ENCODE measurements at places on chromosomes 6 and 20.
A peak's percentile ranks its signal among the peaks of the same experiment; 100 is the strongest.

DNA sequence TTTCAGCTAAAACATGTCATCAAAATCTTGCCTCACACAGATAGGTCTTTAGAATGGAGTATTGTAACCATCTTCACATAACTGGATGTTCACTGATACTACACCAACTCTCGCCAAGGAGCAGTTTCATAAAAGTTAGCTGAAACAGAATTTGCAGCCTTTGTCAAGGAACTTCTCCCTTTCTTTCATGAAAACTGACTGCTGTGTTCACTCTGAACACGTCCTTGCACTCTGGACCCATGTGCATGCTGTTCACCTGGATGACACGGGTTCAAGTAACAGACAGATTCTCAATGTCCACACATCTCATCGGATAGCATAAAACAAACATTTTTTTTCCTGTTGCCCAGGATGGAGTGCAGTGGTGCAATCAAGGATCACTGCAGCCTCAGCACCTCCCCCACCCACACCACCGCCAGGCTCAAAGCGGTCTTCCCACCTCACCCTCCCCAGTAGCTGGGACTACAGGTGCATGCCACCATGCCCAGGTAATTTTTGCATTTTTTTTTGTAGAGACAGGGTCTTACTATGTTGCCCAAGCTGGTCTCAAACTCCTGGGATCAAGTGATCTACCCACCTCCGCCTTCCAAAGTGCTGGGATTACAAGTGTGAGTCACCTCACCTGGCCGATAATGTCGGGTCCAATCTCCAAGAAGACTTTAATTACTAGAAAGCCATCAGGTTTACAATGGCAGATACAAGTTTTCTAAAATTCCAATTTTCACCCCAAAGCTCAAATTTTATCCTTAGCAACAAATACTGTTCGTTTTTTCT is 9.4 kb downstream of the DIDO1 start:
- DNase-seq = no peak

GRCh38 chr6:135498185-135498841 is 773 bp upstream of the AHI1 start:
- peak; percentile 64 for DNase-seq

DNA sequence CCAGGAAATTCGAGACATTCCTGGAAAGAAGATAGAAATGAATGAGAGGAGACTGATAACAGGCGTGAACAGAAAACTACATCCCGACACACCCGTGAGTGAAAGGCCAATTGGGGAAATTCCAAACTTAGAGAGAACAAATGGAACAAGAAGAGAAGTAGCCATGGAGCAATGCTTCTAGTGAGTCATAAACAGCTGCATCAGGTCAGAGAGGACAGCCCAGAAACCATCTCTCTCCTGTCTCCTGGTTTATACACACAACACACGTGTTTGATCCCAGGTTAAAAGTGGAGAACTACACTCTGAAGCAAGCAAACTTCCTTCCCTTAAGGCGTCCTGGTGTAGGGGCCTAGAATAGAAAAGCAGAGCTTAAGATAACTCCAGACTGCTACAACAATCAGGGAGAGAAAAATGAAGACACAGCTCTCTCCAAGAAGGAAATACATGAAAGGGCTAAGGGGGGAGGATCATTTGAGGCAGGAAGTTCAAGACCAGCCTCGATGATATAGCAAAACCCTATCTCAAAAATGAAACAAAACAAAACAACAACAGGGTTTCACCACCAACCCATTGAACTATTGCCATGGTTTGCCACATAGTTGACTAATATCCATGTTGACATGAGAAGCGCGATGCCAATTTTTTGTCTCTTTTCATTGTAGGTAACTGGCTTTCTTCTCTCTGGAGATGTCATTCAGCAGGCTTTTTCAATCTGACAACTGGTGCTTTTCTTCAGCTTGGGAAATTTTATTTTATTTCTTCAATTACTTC is 26.9 kb downstream of the NRN1 start:
- DNase-seq = no peak

DNA sequence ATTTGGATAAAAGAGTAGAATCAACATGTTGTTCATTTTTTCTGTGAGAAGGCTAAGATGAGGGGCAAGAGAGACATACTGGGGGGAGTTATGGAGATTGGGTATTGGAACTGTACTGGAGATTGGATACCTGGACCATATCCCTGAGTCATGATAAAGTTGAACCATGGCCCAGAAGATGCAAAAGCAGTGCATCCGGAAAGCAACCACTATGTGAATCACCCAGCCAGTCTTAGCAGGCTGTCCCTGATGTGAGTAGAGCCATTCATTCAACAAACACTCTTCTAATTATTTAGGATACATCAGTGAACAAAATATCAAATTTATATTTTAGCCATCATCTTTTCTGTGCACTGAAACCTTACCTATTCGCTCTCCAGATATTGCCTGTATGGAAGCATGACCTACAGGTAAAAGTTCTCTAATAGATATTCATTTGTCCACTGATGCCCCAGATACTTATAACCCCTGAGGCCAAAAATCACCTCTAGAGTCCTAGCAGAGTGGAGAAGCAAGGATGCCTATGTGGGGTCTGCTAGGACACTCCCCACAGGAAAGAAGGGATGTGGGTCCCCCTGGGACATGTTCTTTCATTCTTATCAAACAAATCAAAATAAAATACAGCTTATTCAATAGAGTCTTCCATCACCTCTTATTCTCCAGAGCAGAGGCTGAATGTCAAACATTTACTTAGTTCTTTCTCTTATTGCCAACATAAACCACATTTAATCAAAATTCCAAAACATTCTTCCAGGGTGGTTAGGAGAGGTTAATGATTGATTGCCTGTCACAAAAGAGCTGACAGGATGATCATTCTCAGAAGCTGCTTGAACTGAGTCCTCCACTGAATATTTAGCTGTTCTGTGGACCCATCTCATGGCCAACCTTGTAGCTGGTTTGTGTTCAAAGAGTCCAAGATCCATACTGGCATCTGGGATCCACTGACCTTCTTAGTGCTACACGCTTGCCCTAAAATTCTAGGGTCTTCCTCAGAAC is 37.0 kb upstream of the PKHD1 start:
- DNase-seq = no peak

DNA sequence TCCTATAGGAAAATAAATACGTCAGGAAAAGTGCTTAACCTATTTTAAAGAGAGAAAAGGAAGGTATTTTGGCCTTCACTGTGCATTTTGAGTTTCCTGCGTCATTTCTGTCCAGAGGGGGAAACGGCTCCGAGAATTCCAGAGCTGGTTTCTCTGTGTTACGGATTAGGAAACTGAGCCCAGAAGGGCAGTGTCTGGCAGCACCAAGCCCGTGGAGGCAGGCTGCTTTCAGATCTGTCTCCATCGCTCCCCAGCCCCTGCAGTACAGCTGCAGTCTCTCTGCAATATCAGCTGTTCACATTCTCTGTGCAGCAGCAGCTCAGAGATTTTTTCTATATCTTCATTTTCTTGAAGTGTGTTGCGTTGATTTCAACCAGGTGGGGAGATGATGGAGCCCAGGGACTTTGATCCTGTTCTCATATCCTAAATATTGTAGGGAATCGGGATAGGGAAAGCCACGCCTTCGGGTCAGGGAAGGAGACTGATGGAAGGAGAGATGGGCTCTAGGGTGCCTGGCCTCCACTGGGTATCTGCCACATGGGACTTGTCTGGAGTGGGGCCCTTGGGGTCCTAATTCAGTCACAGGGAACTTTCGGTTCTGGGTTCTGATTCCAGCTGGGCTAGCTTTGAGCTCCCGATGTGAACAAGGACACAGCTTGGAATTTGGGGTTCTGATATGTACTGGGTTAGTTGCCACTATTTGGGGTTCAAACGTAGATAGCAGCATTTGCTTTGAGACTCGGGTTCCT is 2.8 kb downstream of the ANKRD60 start:
- DNase-seq = no peak

DNA sequence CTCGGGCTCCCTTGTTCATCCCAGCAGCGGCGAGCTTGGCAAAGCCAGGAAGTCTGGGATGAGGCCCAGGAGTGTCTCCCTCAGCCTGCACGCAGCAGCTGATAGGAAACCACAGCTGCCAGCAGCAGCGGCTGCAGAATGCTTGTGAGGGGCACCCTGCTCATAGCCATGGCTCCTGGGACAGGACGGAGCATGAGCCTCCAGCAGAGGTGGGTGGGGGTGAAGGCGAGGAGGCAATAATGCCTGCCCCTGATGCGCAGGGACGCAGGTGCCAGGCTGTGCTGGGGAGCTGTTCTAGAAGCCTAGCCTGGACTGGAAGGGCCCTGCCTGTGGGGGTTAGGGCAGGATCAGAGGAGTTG is 157.9 kb downstream of the CD83 start:
- DNase-seq = no peak

DNA sequence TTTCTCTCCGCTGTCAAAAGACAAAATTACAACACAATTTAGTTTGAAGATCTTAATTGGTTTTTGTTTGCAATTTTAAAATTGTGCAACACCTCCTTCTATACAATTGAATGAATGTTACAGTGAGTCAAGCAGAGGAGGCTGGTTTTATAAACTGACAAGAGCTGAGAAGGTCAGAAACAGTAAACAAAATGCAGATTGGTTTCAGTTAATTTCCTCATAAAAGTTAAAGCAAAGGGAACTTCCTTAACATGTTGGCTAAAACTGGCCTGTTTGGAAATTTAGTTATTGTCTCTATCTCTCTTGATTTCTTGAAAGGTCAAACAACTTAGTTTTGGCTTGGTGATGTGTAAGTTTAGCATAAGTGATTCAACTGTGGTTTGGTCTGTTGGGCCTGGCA is 22.2 kb downstream of the KHDC1L start:
- DNase-seq = no peak

DNA sequence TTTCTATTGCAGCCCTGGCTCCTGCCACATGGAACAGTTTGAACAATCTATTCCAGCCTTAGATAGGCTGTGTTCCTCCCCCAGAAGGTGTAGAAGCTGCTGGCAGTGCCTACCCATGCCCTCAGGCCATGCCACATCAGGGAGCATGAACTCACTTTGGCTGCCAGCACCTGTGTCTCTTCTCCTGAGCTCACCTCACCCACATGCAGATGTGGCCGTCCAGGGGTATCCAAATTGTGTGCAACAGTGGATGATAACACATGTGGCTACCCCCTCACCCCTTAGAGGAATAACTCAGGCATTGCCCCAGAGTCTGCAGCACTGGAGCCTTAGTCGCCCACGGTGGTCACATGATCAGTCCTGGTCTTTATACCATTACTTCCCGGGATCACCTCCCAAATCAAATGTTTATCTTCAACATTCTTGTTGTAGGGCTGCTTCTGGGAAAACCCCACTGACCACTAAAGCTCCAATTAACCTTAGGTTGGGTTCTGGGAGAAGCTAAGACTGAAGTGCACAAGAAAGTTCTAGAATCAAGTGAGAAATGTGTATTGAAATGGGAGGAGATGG is 110.4 kb downstream of the BANF2 start:
- DNase-seq = no peak

- DNase-seq = no peak
These were observed 44.5 kb upstream of the STXBP5 start for GRCh38 chr6:147159536-147160374.

DNA sequence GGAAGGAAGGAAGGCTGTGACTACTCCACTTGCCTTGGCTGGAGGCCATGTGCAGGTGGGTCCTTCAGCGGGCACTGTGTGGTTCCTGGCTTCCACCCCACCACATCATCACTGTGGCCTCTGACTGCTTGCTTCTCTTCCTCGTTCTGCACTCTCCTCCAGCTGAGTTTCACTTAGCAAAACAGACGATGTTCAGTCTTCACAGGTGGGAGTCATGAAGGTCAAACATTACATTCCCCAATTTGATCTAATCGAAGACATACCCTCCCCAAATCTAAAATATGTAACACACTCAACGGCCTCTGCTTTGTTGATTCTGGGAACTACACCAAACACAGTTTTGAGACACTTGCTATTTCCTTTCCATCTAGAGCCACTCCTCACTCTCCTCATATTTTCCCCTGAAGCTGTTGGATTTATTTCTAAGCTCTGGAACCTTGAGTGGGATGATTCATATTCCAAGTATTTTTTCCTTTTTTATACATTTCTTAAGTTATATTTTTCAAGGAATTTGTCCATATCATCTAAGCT is 132.5 kb upstream of the FOXA2 start:
- peak; percentile 50 for DNase-seq

DNA sequence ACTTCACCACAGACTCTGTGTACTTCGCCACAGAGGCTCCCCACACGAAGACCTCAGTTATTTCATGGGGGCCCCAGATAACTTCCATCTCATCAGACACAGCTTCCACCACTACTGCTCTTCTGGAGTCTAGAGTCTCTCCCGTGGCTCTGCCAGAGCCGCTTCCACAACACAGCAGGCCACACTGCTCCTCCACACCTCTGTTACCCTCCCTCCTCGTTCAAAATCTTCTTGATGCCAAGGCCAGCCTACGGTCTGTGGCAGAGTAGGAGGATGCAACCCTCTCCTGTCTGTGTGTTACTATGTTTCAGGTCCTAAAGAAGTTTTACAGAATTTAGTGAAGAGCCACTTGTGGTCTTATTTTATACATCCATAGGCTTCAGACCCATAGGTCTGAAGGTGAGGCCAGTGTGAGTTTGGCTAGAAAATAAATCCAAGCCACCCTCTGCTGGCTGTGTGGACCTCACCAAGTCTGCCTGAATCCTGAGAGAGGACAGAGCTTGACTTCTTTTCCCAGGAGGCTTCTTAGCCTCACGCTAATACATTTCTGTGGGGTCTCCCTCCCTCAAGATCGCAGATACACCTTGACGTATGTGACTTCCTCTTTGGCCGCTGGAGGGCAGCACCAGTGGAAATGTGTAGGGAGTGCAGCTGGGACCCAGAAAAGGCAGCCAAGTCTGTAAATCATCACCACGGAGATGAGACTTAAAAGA is 197.7 kb downstream of the FAXC start:
- DNase-seq = peak; percentile 5

DNA sequence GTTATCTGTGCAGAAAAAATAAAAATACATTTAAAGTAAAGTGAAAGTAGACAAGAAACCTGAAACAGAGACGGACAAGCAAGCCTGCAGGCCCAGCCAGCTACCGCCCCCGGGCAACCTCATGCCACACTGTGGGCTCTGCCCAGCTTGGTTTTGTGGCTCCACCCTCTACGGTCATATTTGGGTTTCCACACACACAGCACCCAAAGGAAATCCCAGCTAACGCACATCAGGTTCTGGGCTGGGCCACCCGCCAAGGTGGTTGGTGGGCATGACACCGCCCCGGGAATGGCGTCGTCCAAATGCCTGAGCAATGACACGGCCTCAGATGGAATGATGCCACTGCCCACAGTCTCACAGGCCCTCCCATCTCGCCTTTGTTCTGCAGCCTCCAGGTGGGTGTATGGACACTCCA is 22.9 kb downstream of the FAM110A start:
- no peak for DNase-seq

DNA sequence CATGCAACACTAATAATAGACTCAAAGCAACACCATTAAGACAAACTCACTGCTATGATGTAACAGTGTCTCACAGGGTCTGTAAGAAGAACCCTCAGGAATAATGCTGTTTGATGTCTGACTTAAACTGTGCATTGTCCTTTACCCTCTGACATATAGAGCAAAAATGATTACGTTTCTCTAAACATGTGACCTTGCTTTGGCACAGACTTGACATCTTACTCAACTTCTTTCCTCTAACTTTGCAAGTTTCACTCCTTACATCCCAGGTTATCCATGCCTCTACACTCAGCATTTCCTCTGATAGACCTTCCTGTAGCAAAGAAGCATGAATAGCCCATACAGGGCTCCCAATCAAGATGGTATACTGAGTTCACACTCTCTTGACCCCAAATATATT is 252.7 kb downstream of the UST start:
- no peak for DNase-seq
